ENCODE measurements at places on chromosomes 2 and 18.

GRCh38 chr2:120853306-120854013 lies 117.8 kb downstream of the GLI2 start:
- no peak for DNase-seq

DNA sequence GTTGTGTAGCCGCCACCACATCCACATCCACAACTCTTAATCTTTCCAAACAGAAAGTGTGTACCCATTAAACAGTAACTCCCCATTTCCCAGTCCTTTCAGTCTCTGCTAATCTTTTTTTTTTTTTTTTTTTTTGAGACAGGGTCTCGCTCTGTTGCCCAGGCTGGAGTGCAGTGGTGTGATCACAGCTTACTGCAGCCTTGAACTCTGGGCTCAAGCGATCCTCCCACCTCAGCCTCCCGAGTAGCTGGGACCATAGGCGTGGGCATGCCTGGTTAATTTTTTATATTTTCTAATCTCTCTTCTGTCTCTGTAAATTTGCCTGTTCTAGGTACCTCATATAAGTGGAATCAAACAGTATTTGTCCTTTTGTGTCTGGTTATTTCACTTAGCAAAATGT lies 3.6 kb downstream of the EIF2AK2 start:
- no peak for DNase-seq

- peak; percentile 1 for DNase-seq
Observed at GRCh38 chr2:237833546-237833945, 25.9 kb upstream of the RAMP1 start.

- DNase-seq, result no peak
Observed at GRCh38 chr2:101440127-101440738, 34.7 kb downstream of the RFX8 start.

- DNase-seq, result no peak
Observed at GRCh38 chr2:157364257-157364974, 38.8 kb upstream of the ERMN start.

- DNase-seq, result no peak
Observed at GRCh38 chr18:64037812-64038414, 68.0 kb downstream of the SERPINB8 start.

GRCh38 chr2:6336752-6337471 lies 528.8 kb downstream of the CMPK2 start:
- DNase-seq, result no peak

GRCh38 chr2:776038-776437 lies 98.8 kb upstream of the TMEM18 start:
- DNase-seq, result no peak

DNA sequence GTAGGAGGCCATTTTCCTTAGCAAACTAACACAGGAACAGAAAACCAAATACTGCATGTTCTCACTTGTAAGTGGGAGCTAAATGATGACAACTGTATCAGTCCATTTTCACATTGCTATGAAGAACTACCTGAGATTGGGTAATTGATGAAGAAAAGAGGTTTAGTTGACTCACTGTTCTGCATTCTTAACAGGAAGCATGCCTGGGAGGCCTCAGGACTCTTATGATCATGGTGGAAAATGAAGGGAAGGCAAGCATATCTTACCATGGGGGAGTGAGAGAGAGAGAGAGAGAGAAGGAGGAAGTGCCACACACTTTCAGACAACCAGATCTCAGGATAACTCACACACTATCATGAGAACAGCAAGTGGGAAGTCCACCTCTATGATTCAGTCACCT lies 105.3 kb downstream of the PARD3B start:
- DNase-seq, result no peak

GRCh38 chr18:57930476-57930875 lies 113.5 kb upstream of the NEDD4L start:
- no peak for DNase-seq

DNA sequence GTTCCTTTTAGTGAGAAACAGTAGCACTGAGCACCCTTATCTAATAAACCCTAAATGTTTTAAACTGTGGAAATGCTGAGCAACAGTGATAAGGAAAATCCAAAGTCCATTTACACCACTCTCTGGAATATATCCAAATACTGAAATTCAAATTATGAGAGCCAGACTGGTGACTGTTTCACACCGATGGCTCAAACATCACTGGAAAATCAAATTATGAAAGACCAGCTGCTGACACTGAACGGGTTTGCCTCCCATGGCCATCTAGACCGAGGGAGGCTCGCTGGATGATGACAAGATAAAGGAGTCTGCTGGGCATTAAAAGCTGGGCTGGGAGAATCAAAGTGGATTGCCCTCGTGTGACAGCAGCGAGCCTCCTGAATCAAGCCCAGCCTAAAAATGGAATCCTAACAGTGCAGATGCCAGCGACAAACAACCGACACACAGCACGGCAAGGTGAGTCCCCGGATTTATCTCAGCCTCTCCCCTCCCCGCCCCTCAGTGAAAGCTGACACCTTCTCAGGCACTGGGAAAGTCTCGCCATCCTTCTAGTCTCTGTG lies 30.3 kb downstream of the SERPINE2 start:
- peak; percentile 7 for DNase-seq

DNA sequence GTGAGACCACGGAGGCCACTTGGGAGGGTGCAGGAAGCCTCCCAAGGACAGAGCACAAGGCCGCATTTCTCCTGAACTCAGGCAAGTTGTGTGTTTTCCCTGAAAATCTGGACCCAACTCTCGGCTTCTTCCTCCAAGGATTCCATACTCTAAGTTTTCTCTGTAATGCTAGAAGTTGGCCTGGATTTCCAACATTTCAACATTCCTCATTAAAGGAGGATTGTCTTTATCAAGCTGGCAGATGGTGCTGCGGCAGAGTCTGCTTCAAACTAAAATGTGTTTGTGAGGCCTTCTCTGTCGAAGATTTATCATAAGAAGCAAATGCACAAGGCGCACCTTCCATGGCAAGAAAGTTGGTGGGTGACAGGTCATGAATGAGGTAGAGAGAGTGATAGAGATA lies 94.4 kb upstream of the SATB2 start:
- DNase-seq, result no peak

GRCh38 chr18:13725566-13726231 lies 659 bp downstream of the FAM210A start:
- no peak for DNase-seq

DNA sequence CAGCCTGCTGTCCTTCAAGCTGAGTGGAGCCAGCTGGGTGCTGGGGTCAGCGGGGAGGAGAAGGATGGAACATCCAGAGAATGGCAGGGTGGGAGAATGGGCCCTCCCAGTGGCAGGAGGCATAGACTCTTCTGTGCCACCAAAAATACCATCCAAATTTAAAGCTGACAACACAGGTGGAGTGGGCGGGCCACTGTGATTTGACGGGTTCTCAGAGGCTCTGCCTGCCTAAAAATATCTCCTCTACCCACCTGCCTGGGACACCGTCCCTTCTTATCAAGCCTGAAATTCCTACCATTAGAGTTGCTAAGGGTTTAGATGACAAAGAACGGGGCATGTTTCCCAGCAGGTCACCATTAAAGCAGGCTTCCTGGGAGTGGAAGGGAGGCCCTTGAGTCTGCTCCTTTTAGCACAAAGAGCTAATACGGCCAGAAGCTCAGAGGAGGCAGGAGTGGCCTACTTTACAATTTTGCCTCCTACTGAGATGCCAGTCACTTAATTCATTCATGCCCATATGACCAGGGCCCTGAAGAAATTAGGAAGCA lies 19.8 kb upstream of the MARCHF4 start:
- DNase-seq, result no peak

- DNase-seq, result no peak
Observed at GRCh38 chr2:174784316-174784715, 20.0 kb upstream of the CHRNA1 start.

- no peak for DNase-seq
Observed at GRCh38 chr2:127676906-127677305, 1.6 kb upstream of the LIMS2 start.

GRCh38 chr2:63432373-63432772 lies 155.9 kb downstream of the WDPCP start:
- DNase-seq, result no peak

- DNase-seq, result peak; percentile 7
Observed at GRCh38 chr2:114550895-114551793, 108.7 kb downstream of the DPP10 start.

DNA sequence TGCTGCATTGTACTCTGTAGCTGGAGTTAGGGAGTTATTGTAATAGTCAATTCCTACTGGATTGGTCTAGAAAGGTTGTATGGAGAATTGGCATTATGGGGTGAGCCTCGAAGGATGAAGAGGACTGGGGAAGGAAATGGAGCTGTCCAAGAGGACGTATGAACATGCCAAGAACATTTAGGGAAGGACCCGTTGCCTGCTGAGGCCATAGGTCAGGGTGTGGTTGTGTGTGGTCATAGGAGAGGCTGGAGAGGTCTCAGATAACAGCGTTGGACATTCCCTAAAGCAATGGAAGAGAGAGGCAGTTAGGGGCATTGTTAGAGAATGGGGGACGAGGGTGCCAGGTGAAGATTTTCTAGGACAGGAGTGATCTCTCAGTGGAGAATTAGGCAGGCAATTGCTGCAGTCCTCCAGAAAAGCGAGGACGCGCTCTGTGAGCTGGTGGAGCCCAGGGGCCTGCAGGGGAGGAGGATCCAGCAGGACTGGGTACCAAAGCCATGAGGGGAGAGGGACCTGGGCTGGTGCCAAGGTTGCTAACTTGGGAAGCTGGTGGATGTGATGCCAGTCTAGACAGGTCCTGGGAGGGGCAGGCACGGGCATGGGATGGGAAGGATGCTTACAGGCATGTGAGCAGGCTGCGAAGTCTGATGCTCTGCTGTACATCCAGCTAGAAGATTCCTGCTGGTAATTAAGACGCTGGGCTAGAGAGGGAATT lies 9.4 kb upstream of the PSD4 start:
- DNase-seq, result no peak

GRCh38 chr2:240368781-240369331 lies 66.6 kb upstream of the GPC1 start:
- no peak for DNase-seq

DNA sequence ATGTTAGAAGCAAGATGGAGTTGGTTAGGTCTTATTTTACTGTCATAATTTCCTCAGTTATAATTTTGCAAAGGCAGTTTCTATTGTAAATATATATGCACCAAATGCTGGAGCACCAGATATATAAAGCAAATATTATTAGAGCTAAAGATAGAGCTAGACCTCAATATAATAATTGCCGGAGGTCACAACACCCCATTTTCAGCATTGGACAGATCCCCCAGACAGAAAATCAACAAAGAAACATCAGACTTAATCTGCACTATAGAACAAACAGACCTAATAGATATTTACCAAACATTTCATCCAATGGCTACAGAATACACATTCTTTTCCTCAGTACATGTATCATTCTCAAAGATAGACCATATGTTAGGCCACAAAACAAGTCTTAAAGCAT lies 115.2 kb downstream of the CABYR start:
- DNase-seq, result no peak

DNA sequence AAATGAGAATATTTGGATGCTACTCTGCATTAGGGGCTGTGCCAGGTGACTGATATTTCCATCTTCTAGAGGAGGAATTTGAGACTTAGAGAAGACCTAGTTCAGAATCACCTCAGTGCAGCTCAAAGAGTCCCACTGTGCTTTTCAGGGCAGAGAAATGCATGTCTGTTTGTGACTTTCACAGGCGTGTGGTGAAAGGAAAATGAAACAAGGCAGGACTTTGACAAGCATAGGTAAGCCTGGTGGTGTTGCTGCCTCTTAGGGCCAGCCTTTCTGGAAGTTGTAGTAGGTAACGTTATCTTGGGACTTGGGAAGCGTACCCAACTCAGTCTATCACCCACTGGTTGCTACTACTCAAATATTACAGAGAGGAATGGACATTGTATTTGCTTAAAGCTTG lies 2.6 kb downstream of the GPR39 start:
- DNase-seq, result no peak

- no peak for DNase-seq
Observed at GRCh38 chr2:122864728-122865127, 1109.3 kb downstream of the TSN start.

- DNase-seq, result no peak
Observed at GRCh38 chr2:200625282-200625681, 39.5 kb downstream of the AOX1 start.

- peak; percentile 45 for DNase-seq
Observed at GRCh38 chr18:22817844-22818243, 115.3 kb upstream of the RBBP8 start.

- DNase-seq, result no peak
Observed at GRCh38 chr18:36782710-36783109, 46.1 kb downstream of the TPGS2 start.

GRCh38 chr2:85033388-85033787 lies 62.4 kb downstream of the KCMF1 start:
- no peak for DNase-seq

- DNase-seq, result no peak
Observed at GRCh38 chr2:88048541-88048940, 7.0 kb downstream of the KRCC1 start.

GRCh38 chr2:160332318-160332717 lies 132.2 kb upstream of the ITGB6 start:
- peak; percentile 69 for DNase-seq

GRCh38 chr2:171587567-171587966 lies 65.3 kb downstream of the CYBRD1 start:
- no peak for DNase-seq

DNA sequence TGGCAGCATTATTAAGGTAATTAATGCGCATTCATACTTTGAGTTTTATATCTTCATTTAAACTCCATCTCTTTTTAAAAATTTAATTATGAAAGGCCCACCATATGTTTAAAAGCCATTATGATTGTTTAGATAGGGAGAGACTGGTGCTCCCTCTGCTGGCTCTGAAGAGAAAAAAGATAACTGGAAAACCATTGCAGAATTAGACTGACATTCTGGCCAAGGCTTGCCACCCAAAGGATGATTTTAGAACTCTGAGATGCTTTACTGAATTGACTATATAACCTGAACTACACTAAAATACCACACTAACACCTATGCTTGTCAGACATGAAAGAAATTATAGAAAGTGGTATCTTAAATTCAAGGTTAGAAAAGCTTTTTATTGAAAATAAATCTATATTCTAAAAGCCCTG lies 127.6 kb upstream of the SPOPL start:
- peak; percentile 11 for DNase-seq

DNA sequence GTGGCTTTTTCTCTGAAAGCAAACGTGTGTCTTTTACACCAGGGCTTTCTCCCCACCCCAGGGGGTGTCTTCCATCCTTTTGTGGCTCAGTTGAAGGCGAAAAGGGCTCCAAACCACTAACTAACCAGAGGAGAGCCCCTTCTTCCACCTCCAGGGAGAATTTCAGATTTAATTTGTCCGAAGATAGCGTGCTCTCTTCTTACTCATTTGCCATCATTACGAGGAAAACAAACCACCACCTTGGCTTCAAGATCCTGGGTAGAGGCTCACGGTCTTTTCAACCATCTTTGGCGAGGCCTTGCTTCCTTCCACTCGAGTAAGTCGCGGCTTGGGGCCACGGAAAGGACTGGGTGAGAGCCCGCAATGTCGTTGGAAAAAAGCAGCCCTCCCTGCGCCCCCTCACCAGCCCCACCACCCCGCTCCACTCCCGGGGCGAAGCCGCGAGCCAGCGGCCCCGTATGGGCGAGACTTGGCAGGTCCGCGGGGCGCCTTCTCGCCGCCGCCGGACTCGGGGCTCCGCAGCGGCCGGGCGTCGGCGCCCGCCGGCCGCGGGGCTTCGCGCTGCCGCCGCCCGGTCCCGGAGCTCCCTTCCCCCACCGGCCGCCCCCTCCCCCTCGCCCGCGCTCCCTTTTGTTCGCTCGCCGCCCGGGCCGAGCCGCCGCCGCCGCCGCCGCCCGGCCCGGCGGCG lies 1.7 kb upstream of the ZNF532 start:
- no peak for DNase-seq
